CD4-positive, alpha-beta T cell (primary cell): ENCODE measurements at places on chromosomes 6 and 20. TPM values are rescaled to one million over a fixed set of nuclear protein-coding genes. Genes with fewer than 3 reads are reported as not detected.

The ANKEF1 gene
- 1.3 TPM for total RNA-seq

The SEL1L2 gene
- total RNA-seq: not detected

The TNNC2 gene
- 1.2 TPM for total RNA-seq

The LGSN gene
- not detected for total RNA-seq

The PCMT1 gene
- 15.7 TPM for total RNA-seq

The SLC22A23 gene
- 13.6 TPM for total RNA-seq

DNA sequence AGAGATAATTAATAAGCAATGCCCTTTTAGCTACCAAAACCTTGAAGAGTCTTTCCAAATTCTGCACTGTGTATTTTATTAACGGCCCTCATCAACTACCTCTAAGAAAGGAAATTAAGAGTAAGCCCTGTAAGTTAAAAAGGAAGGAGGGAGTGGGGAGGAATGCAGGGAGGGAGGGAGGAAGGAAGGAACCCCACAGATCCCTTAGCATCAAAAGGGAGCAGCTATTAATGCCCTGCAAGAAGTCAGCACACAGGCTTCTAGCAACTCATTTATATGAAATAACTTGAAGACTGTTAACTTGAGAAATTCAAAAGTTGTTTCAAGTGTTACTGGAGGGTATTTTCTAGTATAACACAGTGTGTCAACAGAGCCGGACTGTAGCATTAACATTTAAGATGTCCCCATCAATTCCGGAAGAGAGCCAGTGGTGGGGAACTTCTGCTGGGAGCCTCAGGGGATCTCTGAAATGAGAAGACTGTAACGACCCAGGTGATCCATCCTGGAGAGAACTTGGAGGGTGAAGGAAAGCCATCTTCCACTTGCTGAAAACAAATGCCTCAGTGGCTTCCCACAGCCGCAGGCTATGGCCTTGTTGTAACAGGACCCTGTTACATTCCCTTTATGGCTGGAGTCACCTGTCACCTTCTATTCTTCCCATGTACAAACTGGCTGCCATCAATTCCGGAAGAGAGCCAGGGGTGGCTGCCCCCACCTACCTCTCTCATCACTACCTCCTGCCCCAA is 33.2 kb downstream of the SLC22A23 start:
- DNase-seq: no peak

DNA sequence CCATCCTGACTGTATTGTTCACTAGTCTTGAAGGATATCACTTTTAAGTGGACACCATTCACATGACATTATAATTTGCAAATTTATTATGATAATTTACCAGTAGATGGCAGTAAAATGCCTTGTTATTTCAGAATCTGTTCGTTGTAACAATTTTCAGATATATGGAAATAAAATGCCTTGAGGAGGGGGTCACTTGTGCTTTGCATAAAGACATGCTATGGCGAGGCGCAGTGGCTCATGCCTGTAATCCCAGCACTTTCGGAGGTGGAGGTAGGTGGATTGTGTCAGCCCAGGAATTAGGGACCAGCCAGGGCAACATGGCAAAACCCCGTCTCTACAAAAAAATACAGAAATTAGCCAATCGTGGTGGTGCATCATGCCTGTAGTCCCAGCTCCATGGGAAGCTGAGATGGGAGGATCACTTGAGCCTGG is 9.0 kb upstream of the NCOA6 start:
- DNase-seq: no peak

- no peak for DNase-seq
Observed at GRCh38 chr6:107061125-107062020, 33.4 kb downstream of the MTRES1 start.

DNA sequence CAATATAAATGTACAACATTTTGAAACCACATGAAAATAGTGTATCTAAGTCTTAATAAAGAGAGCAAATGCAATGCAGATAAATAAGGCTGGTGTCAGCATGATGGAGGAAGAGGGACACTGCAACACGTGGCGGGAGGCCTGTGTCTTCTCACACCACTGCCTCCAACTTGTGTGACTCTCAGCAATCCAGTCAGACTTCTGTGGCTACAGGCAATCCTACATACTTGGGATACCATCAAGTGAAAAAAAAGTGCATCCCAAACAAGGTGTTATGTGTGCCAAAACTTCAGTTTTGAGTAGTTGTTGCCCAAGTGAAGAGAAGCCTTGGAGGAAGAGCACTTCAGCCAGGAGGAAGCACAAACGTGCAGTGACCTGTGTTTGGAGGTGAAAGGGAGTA is 68.6 kb downstream of the PKIB start:
- DNase-seq: no peak

- no peak for DNase-seq
Observed at GRCh38 chr6:148375401-148375800, 32.8 kb downstream of the SASH1 start.

GRCh38 chr6:146444189-146444588 is 99.4 kb upstream of the RAB32 start:
- no peak for DNase-seq

DNA sequence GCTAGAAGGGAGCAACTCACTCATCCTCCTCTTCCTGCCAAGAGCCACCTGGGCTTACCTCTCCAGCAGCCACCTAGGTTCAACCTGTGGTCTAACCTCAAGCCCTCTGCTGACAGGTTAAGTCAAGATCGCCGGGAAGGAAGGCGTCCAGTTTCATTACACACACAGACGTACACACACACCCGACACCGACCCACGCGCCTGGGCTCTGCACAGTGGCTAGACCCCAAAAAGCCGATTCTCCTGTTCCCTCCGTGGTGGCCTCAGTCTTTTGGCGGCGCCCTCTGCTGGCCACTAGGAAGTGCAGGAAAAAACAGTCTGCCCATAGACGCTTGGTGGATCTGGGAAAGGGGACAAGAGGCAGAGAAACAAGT is 52.8 kb downstream of the MRPL14 start:
- DNase-seq: peak; percentile 46

- DNase-seq: no peak
Observed at GRCh38 chr6:140544431-140544830, 1170.0 kb upstream of the CITED2 start.

DNA sequence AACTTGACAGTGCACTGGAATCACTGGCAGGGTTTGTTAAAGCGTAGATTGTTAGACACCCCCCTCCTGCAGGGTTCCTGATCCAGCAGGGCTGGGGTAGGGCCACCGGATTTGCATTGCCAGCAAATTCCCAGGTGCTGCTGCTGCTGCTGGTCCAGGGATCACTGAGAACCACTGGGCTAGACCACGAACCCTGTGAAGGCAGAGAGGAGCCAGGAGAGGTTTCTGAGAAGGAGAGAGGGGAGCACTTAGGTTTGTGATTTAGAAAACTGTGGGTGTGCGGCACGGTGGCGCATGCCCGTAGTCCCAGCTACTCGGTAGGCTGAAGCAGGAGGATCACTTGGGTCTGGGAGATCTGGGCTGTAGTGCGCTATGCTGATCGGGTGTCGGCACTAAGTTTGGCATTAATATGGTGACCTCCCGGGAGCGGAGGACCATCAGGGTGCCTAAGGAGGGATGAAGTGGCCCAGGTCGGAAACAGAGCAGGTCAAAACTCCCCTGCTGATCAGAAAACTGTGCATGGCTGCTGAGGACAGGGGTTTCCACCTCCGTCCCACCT is 53.6 kb upstream of the FAM83D start:
- no peak for DNase-seq

DNA sequence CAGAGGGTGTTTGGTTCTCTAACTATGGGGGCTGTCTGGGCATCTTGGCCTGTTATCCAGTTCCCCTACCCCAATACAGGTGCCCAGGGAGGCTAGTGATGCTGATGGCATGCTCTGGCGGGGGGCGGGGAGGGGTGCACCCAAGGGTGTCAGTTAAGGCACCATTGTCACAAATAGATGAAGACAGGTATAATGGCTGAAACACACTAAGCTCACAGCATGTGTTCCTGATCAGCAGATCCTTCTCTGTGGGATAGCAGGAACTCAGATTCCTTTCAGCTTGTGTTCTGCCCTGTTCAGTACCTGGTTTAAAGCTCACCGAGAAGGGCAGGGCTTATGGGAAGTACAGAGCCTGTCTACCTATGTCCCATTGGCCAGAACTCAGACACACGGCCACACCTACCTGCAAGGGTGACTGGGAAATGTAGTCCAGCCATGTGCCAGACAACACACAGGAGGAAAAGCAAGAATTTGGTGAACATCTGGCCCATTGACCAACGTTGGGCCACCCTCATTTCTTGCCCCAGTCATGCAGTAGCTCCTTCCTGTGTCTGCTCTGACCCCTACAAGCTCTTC is 3.4 kb upstream of the RSPO4 start:
- DNase-seq: no peak

DNA sequence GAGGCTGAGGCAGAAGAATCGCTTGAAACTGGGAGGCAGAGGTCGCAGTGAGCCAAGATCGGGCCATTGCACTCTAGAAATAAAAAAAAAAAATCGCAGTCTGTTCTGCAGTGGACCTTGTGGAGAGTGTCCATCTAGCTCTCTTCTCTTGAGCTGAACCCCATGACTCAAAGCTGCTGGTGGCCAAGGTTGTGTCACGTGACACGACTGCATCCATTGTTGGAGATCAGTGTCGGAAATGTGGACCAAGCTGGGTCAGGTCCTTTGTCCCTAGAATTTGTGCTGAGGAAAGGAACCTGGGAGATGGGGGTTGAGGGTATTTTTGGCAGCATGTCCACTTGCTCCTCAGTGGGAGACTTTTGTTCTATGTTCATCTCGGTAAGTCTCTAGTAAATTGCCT is 564.8 kb upstream of the CDH4 start:
- no peak for DNase-seq
